Endothelial cell of coronary artery (primary cell): ENCODE measurements at places on chromosomes 1 and 21. TPM values are rescaled to one million over a fixed set of nuclear protein-coding genes. Genes with fewer than 3 reads are reported as not detected.

Gene MAN1C1
- 0.18 and 0.19 TPM in 2 replicates for total RNA-seq

Gene GBP4
- 0.90 and 2.4 TPM in 2 replicates for total RNA-seq

Gene OR2L8
- total RNA-seq = not detected in 2 replicates

Gene AIM2
- under 0.01 TPM in 1 of 2 replicates, not detected in the other for total RNA-seq

Gene CRP
- total RNA-seq = 0.09 TPM in 2 replicates

Gene AMY1A
- total RNA-seq = not detected in 2 replicates

Gene MYCL
- total RNA-seq = 0.94 and 2.8 TPM in 2 replicates

Gene L1TD1
- not detected in 2 replicates for total RNA-seq

Gene CSMD2
- 0.18 and 0.28 TPM in 2 replicates for total RNA-seq

Gene DUSP10
- total RNA-seq = 3.1 and 4.6 TPM in 2 replicates

Gene CMPK1
- total RNA-seq = 90.9 and 102 TPM in 2 replicates

Gene FMO4
- 0.36 and 0.47 TPM in 2 replicates for total RNA-seq

Gene APOBEC4
- not detected in 2 replicates for total RNA-seq

Gene CAMSAP2
- 27.4 and 29.9 TPM in 2 replicates for total RNA-seq

Gene DDX20
- 20.3 and 26.4 TPM in 2 replicates for total RNA-seq

Gene KPRP
- not detected in 2 replicates for total RNA-seq

Gene IGSF5
- total RNA-seq = not detected in 2 replicates

Gene FAM163A
- 0.09 TPM in 2 replicates for total RNA-seq

Gene AKR7A3
- 0.18 and 0.28 TPM in 2 replicates for total RNA-seq

Gene WNT4
- 0.09 TPM in 2 replicates for total RNA-seq

Gene MEGF6
- 29.1 and 57.8 TPM in 2 replicates for total RNA-seq

Gene CLCA1
- total RNA-seq = not detected in 2 replicates

Gene OR2L3
- not detected in 2 replicates for total RNA-seq

Gene DUSP23
- total RNA-seq = 137 and 145 TPM in 2 replicates

Gene ERICH3
- total RNA-seq = under 0.01 TPM in 1 of 2 replicates, not detected in the other

Gene HPCAL4
- total RNA-seq = not detected in 2 replicates

Gene AVPR1B
- total RNA-seq = under 0.01 TPM in 1 of 2 replicates, not detected in the other

Gene PAX7
- total RNA-seq = not detected in 2 replicates

Gene PTGFR
- 0.19 and 0.72 TPM in 2 replicates for total RNA-seq

Gene BMP8A
- 0.36 and 0.47 TPM in 2 replicates for total RNA-seq

Gene PGLYRP3
- not detected in 2 replicates for total RNA-seq

Gene C8B
- total RNA-seq = not detected in 2 replicates

Gene ASPM
- total RNA-seq = 12.6 and 32.9 TPM in 2 replicates

Gene FMO5
- 0.45 and 0.47 TPM in 2 replicates for total RNA-seq

Gene FAM72D
- total RNA-seq = 0.94 and 1.3 TPM in 2 replicates

Gene SPRR2A
- not detected in 2 replicates for total RNA-seq

Gene PADI2
- total RNA-seq = 0.09 TPM in 1 of 2 replicates, not detected in the other

Gene BLACAT1
- total RNA-seq = under 0.01 TPM in 1 of 2 replicates, not detected in the other

Gene CFHR2
- not detected in 2 replicates for total RNA-seq

Gene SPAG17
- not detected in 2 replicates for total RNA-seq

Gene DEPDC1
- total RNA-seq = 5.6 and 18.9 TPM in 2 replicates

Gene RNU1-4
- total RNA-seq = 2,685 and 5,329 TPM in 2 replicates

Gene ALPL
- total RNA-seq = under 0.01 and 1.5 TPM in 2 replicates

Gene MROH9
- total RNA-seq = not detected in 2 replicates

Gene GJA5
- 43.9 and 97.3 TPM in 2 replicates for total RNA-seq
